ENCODE measurements at places on chromosomes 2 and 18. TPM values are rescaled to one million over a fixed set of nuclear protein-coding genes. Genes with fewer than 3 reads are reported as not detected.

UGT1A1 gene
- not detected for total RNA-seq

NOP58 gene
- total RNA-seq = 161 TPM

SLC11A1 gene
- 122 TPM for total RNA-seq

FANCL gene
- 20.2 TPM for total RNA-seq

ADD2 gene
- total RNA-seq = 1.6 TPM

BAZ2B gene
- 73.8 TPM for total RNA-seq

DNA sequence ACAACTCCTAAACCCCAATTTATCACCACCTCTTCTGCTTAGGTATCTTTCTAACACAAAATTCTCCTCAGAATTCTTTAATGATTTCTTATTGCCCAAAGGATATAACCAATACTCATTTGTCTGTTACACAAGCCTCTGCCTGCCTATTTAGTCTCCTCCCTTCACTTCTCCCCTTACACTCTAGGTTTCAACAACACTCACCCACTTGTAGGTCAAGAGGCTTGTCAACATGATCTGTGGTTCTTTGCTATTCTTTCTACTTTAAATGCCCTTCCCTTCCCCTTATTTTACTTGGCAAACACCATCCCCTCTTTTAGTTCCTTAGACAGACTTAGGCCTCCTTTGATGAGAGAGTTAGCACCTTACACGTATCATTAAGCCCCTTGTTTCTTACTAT is 69.0 kb upstream of the C2orf15 start:
- no peak for DNase-seq

DNA sequence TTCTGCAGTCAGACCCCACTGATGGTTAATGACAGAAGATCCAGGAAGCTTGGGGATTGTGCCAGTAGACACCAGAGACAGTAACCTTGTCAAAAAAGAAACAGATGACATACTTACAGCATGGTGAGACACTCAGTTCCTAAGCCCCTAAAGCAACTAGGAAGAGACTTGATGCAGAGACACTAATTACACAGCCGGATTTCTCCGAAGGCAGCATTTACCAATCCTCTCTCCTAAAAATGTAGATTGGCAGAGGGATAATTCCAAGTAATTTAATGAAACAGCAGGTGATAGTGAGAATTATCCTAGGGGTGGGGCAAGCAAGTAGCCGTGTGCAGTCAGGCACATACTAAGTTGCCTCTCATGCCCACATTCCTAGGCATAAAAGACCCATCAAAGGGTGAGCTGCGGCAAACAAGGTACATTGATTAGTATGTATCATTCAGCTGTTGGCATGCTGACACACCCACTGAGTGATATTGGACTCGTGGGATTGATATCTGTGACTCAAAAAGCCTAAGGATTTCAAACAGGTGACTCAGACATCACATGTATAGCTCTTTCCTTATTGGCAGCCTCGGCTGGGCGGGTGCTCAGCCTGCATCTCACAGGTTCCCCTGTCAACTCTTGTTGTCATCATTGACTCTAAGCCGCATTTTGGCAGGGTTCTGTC is 296.7 kb upstream of the ATP5MC3 start:
- no peak for DNase-seq

GRCh38 chr2:144972676-144973075 is 452.8 kb upstream of the ZEB2 start:
- no peak for DNase-seq

DNA sequence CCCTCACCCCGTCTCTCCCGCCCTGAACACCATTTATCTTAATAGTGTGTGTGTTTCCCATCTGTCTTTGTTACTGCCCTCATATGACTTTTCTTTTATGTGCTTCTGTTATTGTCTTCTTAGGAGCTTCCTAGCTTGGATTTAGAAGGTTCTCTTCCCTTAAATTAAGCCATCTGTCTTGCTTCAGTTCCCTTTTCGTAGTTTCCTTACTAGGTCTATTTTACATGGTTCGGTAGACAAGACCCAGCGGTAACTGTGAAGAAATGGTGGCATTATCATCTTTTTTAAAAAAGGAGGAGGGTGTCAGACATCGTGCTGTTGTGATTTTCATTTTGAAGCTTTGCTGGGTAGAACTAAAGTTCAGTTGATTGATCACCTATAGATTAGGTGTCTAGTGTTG is 10.3 kb downstream of the NCK2 start:
- DNase-seq = no peak

DNA sequence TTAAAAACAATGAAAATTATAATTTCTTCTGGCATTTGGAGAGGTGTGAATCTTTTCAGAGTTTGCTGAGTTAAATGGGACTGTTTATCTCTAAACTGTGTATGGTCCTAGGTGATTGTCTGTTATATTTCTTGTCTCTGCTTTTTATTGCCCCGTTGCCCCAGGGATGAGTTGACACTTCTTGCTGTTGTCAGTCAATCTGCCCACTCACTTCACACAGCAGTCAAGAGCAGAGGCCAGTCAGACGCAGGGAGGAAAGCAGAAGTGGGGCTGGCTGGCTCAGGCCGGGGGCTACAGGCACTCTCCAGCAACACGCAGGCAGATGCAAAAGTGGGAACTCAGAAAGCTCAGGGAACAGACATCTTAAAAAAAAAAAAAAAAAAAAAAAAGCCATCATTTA is 365.2 kb downstream of the CLIP4 start:
- DNase-seq = no peak

GRCh38 chr2:152565884-152566727 is 151.2 kb downstream of the PRPF40A start:
- no peak for DNase-seq

- DNase-seq = no peak
Observed at GRCh38 chr2:121662656-121663055, 13.4 kb upstream of the CLASP1 start.

GRCh38 chr2:100309973-100310719 is 12.2 kb downstream of the LONRF2 start:
- DNase-seq = no peak
